ENCODE measurements at places on chromosomes 6 and 20. TPM values are rescaled to one million over a fixed set of nuclear protein-coding genes. Genes with fewer than 3 reads are reported as not detected.

The MLIP gene
- 0.88 TPM for total RNA-seq

The EDN3 gene
- 41.8 TPM for total RNA-seq

The CGA gene
- total RNA-seq, result not detected

The SLC35F1 gene
- not detected for total RNA-seq

The MBOAT1 gene
- 7.3 TPM for total RNA-seq

The PKIB gene
- 18.6 TPM for total RNA-seq

The PI3 gene
- 3.7 TPM for total RNA-seq

The PAQR8 gene
- total RNA-seq, result 8.7 TPM

The EYA4 gene
- not detected for total RNA-seq

The BTN1A1 gene
- total RNA-seq, result 7.3 TPM

The PPP1R16B gene
- not detected for total RNA-seq

The MAS1 gene
- total RNA-seq, result not detected

The LY86 gene
- total RNA-seq, result not detected

The NRN1 gene
- not detected for total RNA-seq

- no peaks in the 10 kb centered on the region for H3K36me3 ChIP-seq
- H3K27ac ChIP-seq, result no peak overlapping the region
- H3K27me3 ChIP-seq, result no peaks in the 10 kb centered on the region
- no peaks in the 10 kb centered on the region for H3K4me1 ChIP-seq
Measured at GRCh38 chr6:106064756-106065155, 21.4 kb upstream of the PRDM1 start.

- H3K36me3 ChIP-seq, result no peaks in the 10 kb centered on the region
- no peak overlapping the region for H3K27ac ChIP-seq
- no peaks in the 10 kb centered on the region for H3K4me1 ChIP-seq
- no peaks in the 10 kb centered on the region for H3K27me3 ChIP-seq
- no peak for DNase-seq
Measured at GRCh38 chr6:44663860-44664634, 276.5 kb downstream of the CDC5L start.

DNA sequence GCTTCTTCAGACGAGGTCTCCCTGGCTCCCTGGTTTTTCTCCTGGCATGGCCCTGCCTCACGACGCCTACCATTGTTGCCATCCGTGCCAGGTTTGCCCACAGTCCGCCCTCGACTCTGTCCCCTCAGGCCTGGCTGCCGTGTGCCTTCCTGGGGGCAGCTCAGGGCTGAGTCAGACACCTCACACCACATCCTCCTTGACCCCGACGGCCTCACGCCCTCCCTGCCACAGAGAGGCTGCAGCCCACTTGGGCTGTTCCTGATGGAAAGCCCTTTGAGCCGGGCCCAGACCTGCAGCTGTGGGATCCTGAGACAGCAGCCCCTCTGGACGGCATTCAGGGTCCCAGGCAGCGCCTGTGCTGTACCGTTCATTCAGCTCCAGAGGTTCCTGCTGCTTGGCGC, 108.3 kb downstream of the PSMB1 start:
- no peak overlapping the region for H3K4me3 ChIP-seq
- no peaks in the 10 kb centered on the region for H3K36me3 ChIP-seq
- H3K27me3 ChIP-seq, result no peaks in the 10 kb centered on the region
- no peak overlapping the region for H3K27ac ChIP-seq
- DNase-seq, result no peak

- H3K27ac ChIP-seq, result no peak overlapping the region
- no peaks in the 10 kb centered on the region for H3K27me3 ChIP-seq
- no peaks in the 10 kb centered on the region for H3K4me1 ChIP-seq
Measured at GRCh38 chr6:15148356-15148946, 97.4 kb upstream of the JARID2 start.

- H3K27ac ChIP-seq, result no peak overlapping the region
- DNase-seq, result no peak
- H3K36me3 ChIP-seq, result no peaks in the 10 kb centered on the region
- H3K4me1 ChIP-seq, result no peaks in the 10 kb centered on the region
Measured at GRCh38 chr6:155561257-155561965, 105.8 kb upstream of the NOX3 start.

DNA sequence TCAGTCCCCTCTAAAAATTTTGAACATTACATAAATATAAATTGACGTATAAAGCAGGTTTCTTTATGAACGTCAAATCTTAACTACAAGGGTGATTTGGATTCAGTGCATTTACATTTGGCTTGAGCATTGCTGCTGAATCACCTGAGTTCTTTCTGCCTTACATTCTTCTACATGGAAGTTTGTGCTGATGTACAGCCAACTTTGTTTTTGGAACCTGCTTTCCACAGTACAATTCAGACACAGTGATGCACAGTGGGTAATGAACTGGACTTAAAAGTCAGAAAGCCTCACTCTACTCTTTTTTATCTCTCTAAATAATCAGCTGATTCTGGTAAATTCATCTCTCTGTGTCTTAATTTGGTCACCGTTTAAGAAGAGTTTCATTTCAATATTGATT, 47.6 kb downstream of the RCAN2 start:
- no peak overlapping the region for H3K27ac ChIP-seq
- H3K4me3 ChIP-seq, result no peak overlapping the region
- no peaks in the 10 kb centered on the region for H3K27me3 ChIP-seq
- no peaks in the 10 kb centered on the region for H3K36me3 ChIP-seq
- no peak for DNase-seq
- H3K4me1 ChIP-seq, result no peaks in the 10 kb centered on the region

- peaks cover 34% of the 10 kb centered on the region for H3K4me1 ChIP-seq
- H3K27me3 ChIP-seq, result no peaks in the 10 kb centered on the region
- H3K4me3 ChIP-seq, result no peak overlapping the region
- peaks cover 1% of the 10 kb centered on the region for H3K36me3 ChIP-seq
Measured at GRCh38 chr6:122803171-122803661, 14.2 kb downstream of the SMPDL3A start.

DNA sequence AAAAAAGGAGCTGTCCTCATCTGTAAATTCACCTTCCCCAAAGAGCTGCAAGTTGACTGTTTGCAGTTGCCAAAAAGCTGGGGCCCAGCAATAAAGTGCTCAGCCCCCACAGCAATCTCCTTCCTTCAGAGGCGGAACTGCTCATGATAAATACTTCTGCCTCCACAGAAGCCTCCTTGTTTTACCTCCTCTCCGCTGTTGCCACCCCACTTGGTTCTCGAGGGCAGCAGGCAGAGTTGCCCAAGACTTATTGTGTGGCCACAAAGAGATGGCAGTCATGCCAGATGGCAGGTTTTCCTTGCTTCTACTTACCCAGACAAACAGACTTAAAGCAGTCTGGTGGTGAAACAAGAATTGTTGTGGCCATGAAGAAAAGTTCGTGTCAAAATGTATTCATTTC, 66.3 kb downstream of the SLX4IP start:
- H3K4me3 ChIP-seq, result no peak overlapping the region
- H3K36me3 ChIP-seq, result no peaks in the 10 kb centered on the region
- no peak overlapping the region for H3K27ac ChIP-seq
- H3K27me3 ChIP-seq, result no peaks in the 10 kb centered on the region
- H3K4me1 ChIP-seq, result no peaks in the 10 kb centered on the region

DNA sequence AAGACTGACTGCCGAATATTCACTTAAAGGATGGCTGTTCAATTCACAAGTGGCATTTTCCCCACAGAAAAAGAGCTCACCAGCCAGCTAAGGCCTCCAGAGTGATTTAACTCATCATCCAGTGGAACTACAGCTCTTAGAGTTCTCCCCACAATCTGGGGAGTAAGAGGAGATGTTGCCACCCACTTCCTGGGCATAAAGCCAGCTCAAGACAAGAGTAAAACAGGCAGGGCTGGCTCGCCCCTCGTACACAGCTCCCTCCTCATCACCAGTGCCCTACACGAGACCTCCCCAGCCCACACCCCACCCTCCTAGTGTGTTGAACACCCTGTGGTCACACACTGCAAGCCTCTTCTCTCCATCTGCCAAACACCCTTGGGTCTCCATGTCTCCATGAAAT, 47.2 kb upstream of the IPCEF1 start:
- H3K36me3 ChIP-seq, result peaks cover 1% of the 10 kb centered on the region
- no peak overlapping the region for H3K27ac ChIP-seq
- H3K4me1 ChIP-seq, result no peaks in the 10 kb centered on the region
- H3K4me3 ChIP-seq, result no peak overlapping the region

- no peak overlapping the region for H3K4me3 ChIP-seq
- H3K4me1 ChIP-seq, result no peaks in the 10 kb centered on the region
- no peak overlapping the region for H3K27ac ChIP-seq
- no peaks in the 10 kb centered on the region for H3K27me3 ChIP-seq
- no peaks in the 10 kb centered on the region for H3K36me3 ChIP-seq
- no peak for DNase-seq
Measured at GRCh38 chr6:130252527-130253237, 29.9 kb upstream of the SAMD3 start.

GRCh38 chr6:106730718-106731117, 101.3 kb downstream of the QRSL1 start:
- H3K4me3 ChIP-seq, result no peak overlapping the region
- no peaks in the 10 kb centered on the region for H3K36me3 ChIP-seq
- H3K27me3 ChIP-seq, result no peaks in the 10 kb centered on the region
- no peak for DNase-seq
- H3K27ac ChIP-seq, result no peak overlapping the region
- H3K4me1 ChIP-seq, result no peaks in the 10 kb centered on the region

GRCh38 chr6:136646377-136646776, 96.2 kb upstream of the MAP7 start:
- no peak overlapping the region for H3K27ac ChIP-seq
- H3K4me3 ChIP-seq, result no peak overlapping the region
- H3K36me3 ChIP-seq, result no peaks in the 10 kb centered on the region
- DNase-seq, result no peak
- no peaks in the 10 kb centered on the region for H3K27me3 ChIP-seq

- no peaks in the 10 kb centered on the region for H3K36me3 ChIP-seq
- H3K27me3 ChIP-seq, result no peaks in the 10 kb centered on the region
- no peak overlapping the region for H3K4me3 ChIP-seq
- H3K27ac ChIP-seq, result no peak overlapping the region
Measured at GRCh38 chr6:31293343-31293742, 21.5 kb upstream of the HLA-C start.

DNA sequence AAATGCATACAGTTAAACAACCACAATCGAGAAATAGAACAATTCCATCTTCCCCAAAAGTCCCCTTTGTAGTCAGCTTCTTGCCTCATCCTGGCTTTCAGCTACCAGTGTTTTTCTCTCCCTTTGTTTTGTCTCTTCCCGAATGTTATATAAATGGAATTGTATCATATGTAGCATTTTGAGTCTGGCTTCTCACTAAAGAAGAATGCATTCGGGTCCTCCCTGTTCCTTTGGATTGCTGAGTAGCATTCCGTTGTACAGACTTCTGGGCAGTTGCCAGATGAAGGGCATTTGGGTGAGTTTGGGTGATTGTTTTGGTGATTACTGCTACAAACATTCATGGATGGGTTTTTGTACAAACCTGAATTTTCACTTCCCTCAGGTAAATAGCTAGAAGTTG, 27.8 kb downstream of the PRPH2 start:
- no peak for DNase-seq
- H3K27ac ChIP-seq, result no peak overlapping the region
- no peaks in the 10 kb centered on the region for H3K27me3 ChIP-seq
- H3K4me3 ChIP-seq, result no peak overlapping the region
- no peaks in the 10 kb centered on the region for H3K4me1 ChIP-seq

DNA sequence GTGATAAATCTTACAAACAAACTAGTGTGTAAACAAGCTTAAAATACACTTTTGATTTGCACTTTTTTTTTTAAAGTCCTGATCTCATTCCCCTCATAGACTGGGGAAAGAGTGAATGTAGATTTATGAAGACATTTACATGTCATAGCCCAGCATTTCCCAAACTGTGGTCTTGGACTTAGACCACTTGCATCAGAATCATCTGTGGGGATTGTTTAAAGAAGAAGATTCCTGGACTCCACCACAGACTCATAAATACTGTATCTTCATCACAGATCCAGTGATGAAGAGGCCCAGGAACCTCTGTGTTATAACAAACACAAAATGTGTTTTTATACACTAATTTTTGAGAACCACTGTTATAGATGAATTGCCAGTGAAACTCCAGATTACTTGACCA, 99.5 kb downstream of the KCNQ5 start:
- no peak overlapping the region for H3K27ac ChIP-seq
- H3K4me1 ChIP-seq, result no peaks in the 10 kb centered on the region
- no peaks in the 10 kb centered on the region for H3K36me3 ChIP-seq
- no peak for DNase-seq

GRCh38 chr20:54995011-54995410, 519.6 kb downstream of the DOK5 start:
- no peaks in the 10 kb centered on the region for H3K27me3 ChIP-seq
- H3K27ac ChIP-seq, result no peak overlapping the region
- no peaks in the 10 kb centered on the region for H3K36me3 ChIP-seq
- no peaks in the 10 kb centered on the region for H3K4me1 ChIP-seq

DNA sequence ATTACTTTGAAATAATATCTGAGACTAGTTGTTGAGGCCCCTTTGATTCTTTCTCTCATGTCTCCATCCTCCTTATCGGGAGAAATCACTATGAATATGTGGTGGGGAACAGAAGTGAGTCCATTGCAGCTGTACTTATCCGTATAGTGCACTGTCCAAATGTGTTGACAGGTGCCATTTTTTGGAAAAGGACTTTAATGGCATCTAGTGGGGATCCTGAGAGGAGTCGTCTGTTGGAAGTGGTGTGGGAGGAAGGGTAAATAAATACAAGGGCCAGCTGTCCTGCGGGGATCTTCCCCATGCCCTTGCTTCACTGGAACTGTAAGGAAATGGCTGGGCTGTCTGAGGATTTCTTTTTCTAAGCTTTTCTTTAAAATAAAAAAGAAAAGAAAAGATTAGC, 19.4 kb downstream of the TPX2 start:
- no peak for DNase-seq
- no peaks in the 10 kb centered on the region for H3K27me3 ChIP-seq
- no peaks in the 10 kb centered on the region for H3K36me3 ChIP-seq
- peak overlapping the region; percentile 3 for H3K27ac ChIP-seq
- no peak overlapping the region for H3K4me3 ChIP-seq
- H3K4me1 ChIP-seq, result peaks cover 19% of the 10 kb centered on the region

DNA sequence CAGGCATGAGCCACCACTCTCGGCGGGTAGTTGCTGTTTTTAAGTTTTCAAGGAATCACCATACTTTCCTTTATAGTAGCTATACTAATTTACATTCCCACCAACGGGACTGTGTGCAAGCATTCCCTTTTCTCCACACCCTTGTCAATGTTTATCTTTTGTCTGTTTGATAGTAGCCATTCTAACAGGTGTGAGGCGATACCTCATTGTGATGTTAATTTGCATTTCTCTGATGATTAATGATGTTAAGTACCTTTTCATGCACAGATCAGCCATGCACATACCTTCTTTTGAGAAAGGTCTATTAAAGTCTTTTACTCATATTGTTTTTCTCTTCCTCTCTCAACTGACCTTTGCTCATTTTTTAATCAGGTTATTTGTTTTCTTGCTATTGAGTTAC, 43.0 kb upstream of the CCND3 start:
- H3K36me3 ChIP-seq, result no peaks in the 10 kb centered on the region
- peaks cover 7% of the 10 kb centered on the region for H3K4me1 ChIP-seq
- DNase-seq, result no peak
- no peaks in the 10 kb centered on the region for H3K27me3 ChIP-seq
